NCI-H1417 treated with DMSO at 0.1 percent for 48 hours (cell line): ENCODE measurements at places on chromosomes 1 and 21.

- DNase-seq, result no peak
These were observed 558 bp upstream of the BTG3 start for GRCh38 chr21:17613242-17613676.

DNA sequence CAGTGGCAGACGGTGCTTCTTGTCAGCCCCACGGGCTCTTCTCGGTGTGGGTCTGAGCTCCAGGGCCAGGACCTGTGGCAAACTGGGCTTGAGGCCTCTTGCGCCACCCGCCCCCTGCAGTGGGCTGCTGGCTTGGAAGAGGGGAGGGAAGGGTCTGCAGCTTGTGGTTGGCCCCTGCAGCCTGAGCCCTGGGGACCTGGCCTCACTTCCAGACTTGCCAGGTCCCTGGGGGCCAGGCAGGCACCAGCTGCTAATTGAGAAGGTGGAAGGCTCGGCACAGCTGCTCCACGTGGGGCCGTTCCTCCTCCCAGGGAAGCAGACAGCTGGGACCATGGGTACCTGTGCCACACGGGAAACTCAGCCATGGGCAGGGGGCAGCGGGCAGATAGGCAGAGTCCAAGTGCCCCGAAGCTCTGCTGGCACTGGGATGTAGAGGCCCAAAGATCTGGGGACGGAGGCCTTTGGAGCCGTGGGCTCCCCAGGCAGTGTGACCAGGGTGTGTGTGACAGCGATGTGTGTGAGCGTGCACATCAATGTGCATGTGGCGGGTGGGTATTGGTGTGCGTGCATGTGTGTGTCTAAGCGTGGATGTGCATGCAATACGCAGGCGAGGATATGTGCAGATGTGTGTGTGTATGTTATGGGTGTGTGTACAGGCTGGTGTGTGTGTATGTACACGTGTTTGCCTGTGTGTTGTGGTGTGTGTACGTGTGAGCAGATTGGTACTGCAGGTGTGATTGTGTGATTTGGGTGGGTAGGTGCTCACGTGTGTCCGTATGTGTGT is 39.3 kb downstream of the TP73 start:
- DNase-seq, result no peak

DNA sequence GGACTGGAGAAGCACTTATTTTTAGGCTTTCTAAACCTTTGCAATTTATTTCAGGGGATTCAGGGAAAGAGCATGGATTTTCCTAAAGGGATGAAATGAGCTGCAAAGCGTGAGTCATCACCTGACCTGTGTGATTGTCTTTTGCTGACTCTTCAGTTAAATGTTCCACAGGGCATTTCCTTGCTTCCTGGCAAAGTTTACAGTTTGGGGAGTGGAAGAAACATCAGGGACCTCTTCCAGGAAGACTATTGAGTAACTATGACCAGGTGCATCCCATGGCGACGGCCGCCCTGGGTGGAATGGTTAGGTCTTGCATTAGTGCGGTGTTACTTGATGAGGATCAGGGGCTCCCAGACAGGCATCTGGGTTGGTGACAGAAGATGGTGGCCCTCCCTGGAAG is 79.5 kb upstream of the SIPA1L2 start:
- DNase-seq, result no peak

DNA sequence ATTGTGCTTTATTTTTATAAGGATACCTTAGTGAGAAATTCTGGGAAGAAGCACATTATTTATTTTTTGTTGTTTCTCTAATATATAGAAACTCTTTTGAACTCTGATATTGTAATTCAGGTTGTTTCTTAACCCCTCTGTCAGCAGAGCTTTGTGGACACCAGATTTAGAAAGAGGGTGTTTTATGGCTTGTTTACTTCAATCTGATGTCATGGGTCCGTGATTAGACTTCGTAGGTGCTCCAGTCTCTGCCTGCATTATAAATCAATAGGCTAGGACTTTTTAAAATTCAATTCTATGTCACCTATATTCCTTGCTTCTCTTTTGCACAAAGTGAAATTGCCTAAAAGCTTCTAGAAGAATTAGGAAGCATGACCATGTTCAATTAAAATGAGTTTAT is 47.3 kb upstream of the CCDC190 start:
- no peak for DNase-seq

DNA sequence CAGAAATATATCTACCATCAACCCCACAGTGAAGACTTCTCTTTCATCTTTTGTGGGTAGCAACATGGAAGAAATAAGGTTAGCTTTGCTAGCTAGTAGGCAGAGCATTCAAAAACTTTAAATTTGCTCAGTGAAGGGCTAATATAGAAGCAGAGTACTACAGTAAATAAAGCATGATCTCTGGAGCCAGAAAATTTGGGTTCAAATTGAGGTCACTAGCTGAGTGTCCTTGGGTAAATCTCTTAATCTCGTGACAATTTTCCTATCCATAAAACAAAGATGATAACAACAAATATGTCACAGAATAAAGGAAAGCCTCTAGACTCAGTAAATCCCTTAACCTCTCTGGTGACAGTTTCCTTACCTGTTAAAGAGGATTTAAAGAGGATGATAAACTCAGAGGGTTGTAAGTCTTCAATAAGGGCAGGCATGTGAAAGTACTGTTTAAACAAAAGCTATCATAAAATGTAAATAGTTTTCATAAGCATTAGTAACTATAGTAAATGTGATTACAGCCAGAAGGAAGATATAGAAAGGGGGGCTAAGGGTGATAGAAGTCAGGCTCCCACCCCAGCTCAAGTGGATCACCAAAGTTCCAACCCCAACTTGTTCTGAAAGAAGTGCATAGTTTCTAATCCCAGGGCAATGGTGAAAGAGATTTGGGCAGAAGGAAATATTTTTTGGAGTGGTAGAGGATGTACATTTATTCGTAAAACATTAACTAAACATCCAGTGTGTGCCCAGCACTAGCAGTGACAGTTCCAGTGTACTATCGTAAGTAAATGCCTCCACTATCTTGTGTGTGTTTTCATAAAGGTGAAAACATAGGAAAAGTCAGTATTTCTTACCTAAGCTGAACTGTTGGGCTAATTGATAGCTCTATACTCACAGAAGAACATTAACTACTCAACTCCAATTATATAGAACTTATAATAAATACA is 24.8 kb downstream of the TM2D1 start:
- DNase-seq, result no peak
